ENCODE measurements at places on chromosomes 6 and 20.
A peak's percentile ranks its signal among the peaks of the same experiment; 100 is the strongest.

GRCh38 chr6:26027491-26028211 lies 59.6 kb upstream of the HFE start:
- no peak for DNase-seq

DNA sequence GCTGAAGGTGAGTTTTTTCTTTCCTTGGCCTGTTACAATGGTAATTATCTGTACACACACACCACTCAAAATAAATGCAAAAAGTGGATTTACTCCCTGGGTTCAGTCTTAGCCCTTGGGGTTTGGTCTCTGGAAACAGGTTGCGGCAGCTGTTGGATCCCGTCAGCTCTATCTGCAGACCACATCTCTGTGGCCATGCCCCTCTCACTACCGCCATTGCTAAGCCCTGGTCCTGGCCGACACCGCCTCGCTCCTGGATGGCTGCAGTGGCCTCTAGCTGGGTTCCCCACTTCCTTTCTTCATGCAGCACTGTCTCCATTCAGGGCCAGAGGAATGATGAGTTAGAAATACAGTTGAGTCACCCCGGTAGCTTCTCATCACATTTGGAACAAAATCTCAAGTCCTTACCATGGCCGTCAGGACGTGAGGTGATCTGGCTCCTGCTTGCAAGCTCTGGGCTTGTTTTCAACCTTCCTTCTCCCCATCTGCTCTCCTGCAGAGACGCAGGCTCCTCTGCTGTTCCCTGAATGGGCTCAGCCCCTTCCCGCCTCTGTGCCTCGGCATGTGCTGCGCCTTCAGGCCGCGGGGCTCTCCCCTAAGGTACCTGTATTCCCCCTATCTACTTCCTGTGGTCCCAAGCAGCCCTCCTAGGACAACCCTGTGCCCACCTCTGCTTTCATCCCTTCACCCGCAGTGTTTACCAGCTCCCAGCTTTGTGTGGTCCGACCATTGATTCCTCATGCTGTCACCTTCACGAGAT lies 38.0 kb downstream of the EFCAB8 start:
- no peak for DNase-seq

- DNase-seq: peak; percentile 45
Measured at GRCh38 chr20:20752712-20753111, 40.3 kb upstream of the RALGAPA2 start.

DNA sequence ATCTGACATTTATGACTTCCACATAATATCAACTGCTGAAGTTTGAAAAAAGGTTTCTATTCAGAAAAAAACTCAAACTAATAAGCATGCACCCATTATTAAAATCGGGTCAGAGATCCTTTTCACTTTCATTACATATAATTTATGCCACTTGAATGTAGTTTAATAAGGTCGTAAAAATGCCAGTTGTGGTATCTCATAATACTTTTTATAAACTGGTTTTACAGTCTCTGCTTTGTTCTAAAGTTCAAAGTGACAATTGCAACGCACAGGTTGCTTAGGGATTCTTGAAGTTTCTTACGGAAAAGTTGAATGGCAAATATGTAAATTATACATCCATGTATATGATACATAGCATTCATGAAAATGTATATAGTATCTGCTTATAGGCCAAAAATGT lies 229.4 kb upstream of the CEP162 start:
- DNase-seq: no peak

GRCh38 chr6:41634657-41635056 lies 3.6 kb upstream of the MDFI start:
- DNase-seq: no peak

GRCh38 chr6:147793871-147794643 lies 285.6 kb downstream of the SAMD5 start:
- no peak for DNase-seq

DNA sequence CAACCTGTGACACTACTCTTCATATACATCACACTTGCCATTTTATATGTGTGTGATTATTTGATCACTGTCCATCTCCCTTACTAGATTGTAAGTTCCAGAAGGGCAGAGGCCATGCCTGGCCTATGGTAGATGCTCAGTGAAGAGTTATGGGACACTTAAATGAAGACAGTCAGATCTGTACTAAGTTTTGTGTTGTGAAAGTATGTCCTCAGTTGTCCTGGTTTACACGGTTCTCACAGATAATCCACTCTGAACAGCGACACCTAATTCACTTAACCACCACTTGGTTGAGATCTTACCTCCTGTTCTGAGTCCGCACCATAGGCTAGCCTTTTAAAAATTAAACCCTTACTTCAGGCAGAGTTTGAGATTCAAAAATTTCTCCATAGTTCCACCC lies 434.1 kb upstream of the SOX4 start:
- DNase-seq: no peak

DNA sequence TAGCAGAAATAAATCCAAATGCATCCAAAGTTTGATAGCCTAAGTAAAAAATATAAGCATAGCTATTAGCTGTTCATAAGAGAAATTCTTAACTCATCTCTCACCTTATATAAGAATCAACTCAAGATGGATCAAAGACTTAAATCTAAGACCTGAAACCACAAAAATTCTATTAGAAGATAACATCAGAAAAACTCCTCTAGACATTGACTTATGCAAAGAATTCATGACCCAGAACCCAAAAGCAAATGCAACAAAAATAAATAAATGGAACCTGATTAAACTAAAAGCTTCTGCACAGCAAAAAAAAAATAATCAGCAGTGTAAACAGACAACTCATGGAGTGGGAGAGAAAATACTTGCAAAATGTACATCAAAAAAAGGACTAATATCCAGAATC lies 184.3 kb downstream of the TFAP2A start:
- DNase-seq: no peak

GRCh38 chr6:13360671-13361540 lies 32.6 kb upstream of the TBC1D7 start:
- DNase-seq: no peak

GRCh38 chr6:17281100-17281496 lies at the start of gene RBM24:
RBM24 (plus strand) TSS chr6:17281361; CDS start chr6:17281582, 221 bp downstream.
- DNase-seq: no peak

- DNase-seq: no peak
Measured at GRCh38 chr6:68572975-68573374, 62.1 kb upstream of the ADGRB3 start.

- peak; percentile 81 for DNase-seq
Measured at GRCh38 chr6:35166520-35166919, 25.4 kb upstream of the TCP11 start.

DNA sequence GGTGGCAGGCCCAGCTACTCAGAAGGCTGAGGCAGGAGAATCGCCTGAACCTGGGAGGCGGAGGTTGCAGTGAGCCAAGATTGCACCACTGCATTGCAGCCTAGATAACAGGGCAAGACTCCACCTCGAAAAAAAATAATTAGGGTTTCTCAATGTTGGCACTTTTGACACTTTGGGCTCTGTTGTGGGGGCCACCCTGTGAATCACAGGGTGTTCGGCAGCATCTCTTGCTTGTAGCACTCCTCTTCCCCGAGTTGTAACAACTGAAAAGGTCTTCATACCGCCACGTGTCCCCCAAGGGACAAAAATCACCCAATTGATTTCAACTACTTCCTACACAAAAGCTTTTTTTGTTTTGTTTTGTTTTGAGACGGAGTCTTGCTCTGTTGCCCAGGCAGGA lies 53.2 kb upstream of the NFATC2 start:
- no peak for DNase-seq

DNA sequence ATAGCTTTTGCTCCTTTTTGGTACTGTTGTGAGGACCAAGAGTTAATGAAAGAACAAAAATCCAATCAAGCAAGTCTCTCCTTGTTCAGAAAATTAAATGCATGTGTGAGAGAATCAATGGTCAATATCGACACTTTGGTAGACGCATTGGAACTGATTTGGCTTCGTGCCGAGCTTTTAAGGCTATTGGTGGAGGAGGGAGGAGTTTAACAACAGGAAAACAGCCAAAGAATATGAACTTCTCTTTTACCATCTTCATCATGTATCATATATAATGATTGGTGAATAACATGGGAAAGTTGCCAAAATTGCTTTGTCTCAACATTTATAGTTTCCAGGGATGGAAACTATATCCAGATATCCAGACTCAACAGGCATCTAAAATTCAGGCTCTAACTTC lies 266.5 kb upstream of the CITED2 start:
- DNase-seq: no peak

DNA sequence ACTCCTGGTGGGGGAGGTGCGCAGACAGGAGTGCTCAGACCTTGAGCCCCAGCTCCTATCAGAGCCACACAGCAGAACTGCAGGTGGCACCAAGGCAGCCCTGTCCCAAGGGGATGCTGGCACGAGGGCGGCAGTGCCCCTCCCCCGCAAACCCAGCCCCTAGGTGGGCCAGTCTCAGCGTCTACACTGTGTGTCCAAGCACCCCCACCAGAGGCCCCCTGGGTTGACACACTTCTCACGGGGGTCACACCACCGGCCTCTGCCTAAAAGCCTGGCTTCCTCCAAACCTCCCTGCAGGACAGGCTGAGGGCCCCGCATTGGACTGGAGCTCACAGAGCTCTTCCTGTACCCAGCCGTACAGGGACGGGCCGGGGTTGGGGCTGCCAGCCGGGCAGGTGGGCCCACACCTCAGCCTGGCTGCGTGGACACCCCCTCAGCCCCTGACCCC lies 8.1 kb downstream of the SLC2A4RG start:
- no peak for DNase-seq

- no peak for DNase-seq
Measured at GRCh38 chr20:22438926-22439325, 145.4 kb downstream of the FOXA2 start.

- DNase-seq: no peak
Measured at GRCh38 chr6:159039885-159040258, 4.9 kb downstream of the TAGAP start.

- no peak for DNase-seq
Measured at GRCh38 chr20:19723813-19724430, 34.1 kb upstream of the RIN2 start.

DNA sequence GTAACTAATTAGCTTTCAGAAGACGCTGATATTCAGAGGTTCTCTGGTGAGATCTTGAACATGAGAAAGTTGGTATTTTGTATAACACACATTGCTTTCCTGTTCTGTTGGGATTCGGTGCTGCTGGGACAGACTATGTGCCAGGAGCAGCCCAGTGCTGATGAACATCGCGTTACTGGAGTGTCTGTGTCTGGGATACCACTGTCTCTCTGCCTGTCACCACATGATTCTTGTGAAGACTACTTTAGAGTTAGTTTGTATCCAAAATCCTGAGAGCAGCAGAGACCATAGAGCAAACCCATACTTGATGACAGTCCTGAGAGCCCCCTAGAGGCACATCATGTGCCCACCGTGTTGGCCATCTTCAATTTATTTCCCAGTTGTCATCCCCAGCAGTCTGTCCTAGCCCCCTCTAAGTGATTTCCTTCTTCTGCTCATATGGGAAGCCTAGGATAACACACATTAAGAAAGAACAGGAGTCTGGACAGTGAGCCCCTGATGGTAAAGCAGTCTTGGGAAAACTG lies 41.8 kb upstream of the TINAG start:
- no peak for DNase-seq

- no peak for DNase-seq
Measured at GRCh38 chr20:31596831-31597480, 8.1 kb upstream of the ID1 start.

- no peak for DNase-seq
Measured at GRCh38 chr20:18166950-18167349, 29.3 kb downstream of the KAT14 start.

DNA sequence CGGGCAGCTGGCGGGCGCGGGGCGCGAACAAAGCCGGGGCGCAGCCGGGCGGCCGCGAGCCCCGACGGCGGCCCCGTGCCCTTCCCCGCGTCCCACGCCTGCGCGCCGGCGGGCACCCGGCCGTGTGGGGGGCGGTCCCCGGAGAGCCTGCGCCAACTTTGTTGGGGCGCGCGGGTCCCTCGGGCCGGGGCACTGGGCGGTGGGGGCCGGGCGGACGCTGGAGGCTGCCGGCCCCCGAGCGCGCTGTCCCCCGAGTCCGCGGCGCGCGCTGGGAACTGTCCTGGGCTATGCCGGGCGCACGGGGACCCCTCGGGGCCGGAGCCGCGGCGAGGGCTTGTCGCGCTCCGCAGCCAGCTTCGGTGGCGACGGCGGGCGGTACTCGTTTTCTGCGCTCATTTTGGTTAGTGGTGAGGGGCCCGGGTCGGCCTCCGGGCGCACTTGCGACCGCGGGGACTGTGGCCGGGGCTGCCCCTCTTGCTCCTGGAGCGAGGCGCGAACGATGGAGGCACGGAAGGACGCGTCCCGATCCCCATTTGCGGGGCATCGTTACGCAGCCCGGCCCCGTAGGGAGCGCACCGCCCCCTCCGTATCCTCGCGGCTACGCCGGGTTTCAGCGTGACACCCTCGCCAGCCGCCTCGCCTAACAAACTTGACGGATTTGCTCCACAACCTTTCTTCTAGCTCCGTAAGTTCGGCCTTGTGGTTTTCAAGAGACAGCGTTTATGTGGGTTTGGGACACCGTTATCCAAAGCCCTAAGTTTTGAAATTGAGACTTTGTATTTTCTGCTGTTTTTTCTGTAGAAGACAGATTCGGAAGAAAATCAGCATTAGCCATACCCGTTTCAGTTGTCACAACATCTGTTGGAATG lies 622 bp downstream of the SS18L1 start:
- peak; percentile 11 for DNase-seq

DNA sequence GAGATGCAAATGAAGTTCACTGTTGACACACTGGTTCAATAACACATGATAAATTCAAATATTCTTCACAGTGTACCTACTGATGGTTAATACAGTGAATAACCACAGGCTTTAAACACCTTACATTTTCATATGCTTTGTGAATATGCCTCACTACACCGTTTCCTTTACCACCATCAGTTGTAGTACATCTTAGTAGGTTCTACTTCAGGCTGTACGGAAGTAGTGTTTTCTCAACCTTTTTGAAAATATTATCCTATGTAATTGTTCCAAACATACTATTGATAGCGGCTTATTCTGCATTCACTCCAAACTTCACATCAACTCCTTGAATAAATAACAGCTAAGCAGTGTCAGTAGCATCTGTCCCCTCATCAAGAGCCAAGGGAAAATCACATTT lies 15.3 kb downstream of the ZBTB9 start:
- no peak for DNase-seq

DNA sequence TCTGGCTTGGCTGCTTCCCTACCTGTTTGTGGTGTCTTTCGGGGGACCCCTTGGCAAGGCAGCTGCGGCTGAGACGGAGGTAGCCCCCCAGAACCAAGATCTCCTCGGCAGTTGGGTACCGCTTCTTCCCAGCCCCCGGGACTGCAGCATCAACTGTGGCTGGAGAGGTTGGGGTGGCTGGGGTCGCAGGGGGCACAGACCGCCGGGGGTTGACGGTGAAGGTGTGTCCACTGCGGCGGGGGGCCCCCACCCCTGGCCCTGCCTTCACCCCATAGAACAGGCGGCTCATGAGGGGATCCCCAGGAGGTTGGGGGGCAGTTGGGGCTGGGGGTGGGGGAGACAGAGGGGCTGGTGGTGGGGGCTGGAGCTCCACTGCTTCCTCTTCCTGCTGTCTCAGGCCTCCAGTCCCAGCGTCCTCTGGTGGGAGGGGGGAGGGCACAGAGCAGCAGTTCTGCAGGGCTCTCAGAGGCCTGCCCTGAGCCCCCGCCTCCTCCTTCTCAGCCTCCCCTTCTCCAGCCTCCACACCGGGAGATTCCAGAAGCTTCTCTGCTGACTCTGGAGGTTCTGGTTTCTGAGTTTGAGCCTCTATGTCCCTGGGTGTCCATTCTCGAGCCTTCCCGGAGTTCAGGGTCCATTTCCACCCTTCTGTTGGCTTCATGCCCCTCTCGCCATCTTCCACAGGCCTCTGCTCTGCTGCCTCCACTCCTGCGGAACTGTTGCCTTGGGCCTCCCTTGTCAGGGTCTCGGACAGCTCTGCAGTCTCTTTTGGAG lies 1.9 kb downstream of the PPP1R18 start:
- DNase-seq: no peak

GRCh38 chr20:5354901-5355300 lies 38.1 kb upstream of the PROKR2 start:
- no peak for DNase-seq
